ENCODE measurements at places on chromosomes 7 and 10. TPM values are rescaled to one million over a fixed set of nuclear protein-coding genes. Genes with fewer than 3 reads are reported as not detected.

The SPDYE8 gene
- total RNA-seq = not detected

The TET1 gene
- 1.5 TPM for total RNA-seq

The RBP3 gene
- total RNA-seq = not detected

The PNLIP gene
- not detected for total RNA-seq

The AKR1C8 gene
- 0.42 TPM for total RNA-seq

The RHEB gene
- 51.0 TPM for total RNA-seq

The DNA2 gene
- 7.5 TPM for total RNA-seq

The HABP2 gene
- total RNA-seq = not detected

The MRC1 gene
- 0.21 TPM for total RNA-seq

The POLR1F gene
- total RNA-seq = 27.6 TPM

The SPACDR gene
- 0.73 TPM for total RNA-seq

The GPR85 gene
- total RNA-seq = under 0.01 TPM

The CRYGN gene
- total RNA-seq = not detected

The AMPH gene
- total RNA-seq = 0.10 TPM

The FAM25A gene
- total RNA-seq = not detected

The STK31 gene
- 0.52 TPM for total RNA-seq

The C10orf67 gene
- total RNA-seq = 0.31 TPM

The TAS2R5 gene
- total RNA-seq = 0.10 TPM

The IL2RA gene
- 3.7 TPM for total RNA-seq

The ADRA2A gene
- 0.21 TPM for total RNA-seq

The ACSM6 gene
- total RNA-seq = not detected

The OPN4 gene
- total RNA-seq = not detected

The VWC2 gene
- not detected for total RNA-seq

The PAX2 gene
- total RNA-seq = not detected

The ANKRD1 gene
- total RNA-seq = not detected

The ABCC2 gene
- 2.2 TPM for total RNA-seq

The CACNA2D1 gene
- 0.10 TPM for total RNA-seq

The STRIP2 gene
- total RNA-seq = 0.42 TPM

The SAMD9L gene
- total RNA-seq = 13.2 TPM

The SLC18A2 gene
- total RNA-seq = 2.8 TPM

The STEAP1 gene
- 0.21 TPM for total RNA-seq

The RPS24 gene
- total RNA-seq = 4,532 TPM

The PRPS1L1 gene
- 0.31 TPM for total RNA-seq

The KAZALD1 gene
- 0.42 TPM for total RNA-seq

The POLR2J2 gene
- 7.9 TPM for total RNA-seq

The MPP7 gene
- 24.5 TPM for total RNA-seq

The MMRN2 gene
- total RNA-seq = 1.2 TPM

The DBNL gene
- 100 TPM for total RNA-seq

The TMEM184A gene
- total RNA-seq = not detected

The IFIT2 gene
- 99.4 TPM for total RNA-seq

The CYP3A4 gene
- not detected for total RNA-seq

The EEPD1 gene
- total RNA-seq = 4.1 TPM

The ZMIZ1 gene
- total RNA-seq = 26.2 TPM

The ARPC1B gene
- total RNA-seq = 282 TPM

The MYOZ1 gene
- total RNA-seq = not detected

The HTR5A gene
- under 0.01 TPM for total RNA-seq

The GIMAP6 gene
- total RNA-seq = 26.2 TPM

The ELFN1 gene
- total RNA-seq = under 0.01 TPM

The IMMP2L gene
- 14.6 TPM for total RNA-seq

The WDR86 gene
- total RNA-seq = 3.9 TPM

The PDGFA gene
- total RNA-seq = 6.1 TPM

The FFAR4 gene
- total RNA-seq = under 0.01 TPM

The ST7 gene
- 9.3 TPM for total RNA-seq

Data from mononuclear cell (primary cell).